ENCODE measurements at places on chromosomes 1 and 21. TPM values are rescaled to one million over a fixed set of nuclear protein-coding genes. Genes with fewer than 3 reads are reported as not detected.

GRCh38 chr1:161127649-161128048, 4.8 kb downstream of the DEDD start:
- no peak for DNase-seq

GRCh38 chr1:211616231-211616964, 37.4 kb upstream of the SLC30A1 start:
- no peak for DNase-seq

DNA sequence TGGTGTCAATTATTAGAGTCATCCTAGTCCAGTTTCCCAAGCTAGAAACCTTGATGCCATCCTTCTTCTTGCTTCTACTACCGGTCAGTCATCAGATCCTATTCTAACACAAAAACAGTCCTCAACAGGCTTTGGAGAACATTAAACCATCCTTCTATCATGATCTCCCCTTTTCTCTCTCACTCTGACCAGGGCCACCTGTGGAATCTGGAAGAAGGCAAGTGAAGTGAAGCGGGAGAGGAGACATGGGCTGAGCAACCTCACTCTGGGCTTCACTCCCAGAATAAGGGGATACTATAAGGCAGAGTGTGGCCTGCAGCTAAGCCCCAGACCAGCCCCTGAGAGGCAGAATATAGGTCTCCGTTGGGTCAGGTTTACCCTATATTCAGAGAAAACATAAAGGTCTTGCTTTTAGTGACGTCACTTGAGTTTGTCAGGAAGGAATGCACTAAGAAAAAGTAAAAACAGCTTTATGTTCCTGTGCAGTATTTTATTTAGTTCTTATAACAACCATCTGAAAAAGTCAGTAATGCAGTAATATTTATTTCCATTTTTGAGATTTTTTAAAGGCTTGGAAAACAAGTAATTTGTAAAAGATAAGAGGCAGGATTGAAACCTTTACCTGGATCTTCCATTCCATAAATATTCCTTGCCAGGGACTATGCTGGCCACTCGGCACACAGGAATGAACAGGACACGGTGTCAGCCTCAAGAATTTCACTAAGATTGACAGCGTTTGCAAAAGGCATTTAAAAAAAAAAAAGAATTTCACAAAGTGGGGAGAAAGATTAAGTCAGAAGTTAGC, 61.3 kb downstream of the NFASC start:
- no peak for DNase-seq

CDK18 gene
- total RNA-seq = 4.0 TPM

UBE2U gene
- total RNA-seq = not detected

INAVA gene
- 0.16 TPM for total RNA-seq

Measured in mesenteric fat pad (tissue), 1 donor.